CD4-positive, alpha-beta T cell treated with Interleukin-21 for 1 hour (primary cell): ENCODE measurements at places on chromosomes 6 and 20.

DNA sequence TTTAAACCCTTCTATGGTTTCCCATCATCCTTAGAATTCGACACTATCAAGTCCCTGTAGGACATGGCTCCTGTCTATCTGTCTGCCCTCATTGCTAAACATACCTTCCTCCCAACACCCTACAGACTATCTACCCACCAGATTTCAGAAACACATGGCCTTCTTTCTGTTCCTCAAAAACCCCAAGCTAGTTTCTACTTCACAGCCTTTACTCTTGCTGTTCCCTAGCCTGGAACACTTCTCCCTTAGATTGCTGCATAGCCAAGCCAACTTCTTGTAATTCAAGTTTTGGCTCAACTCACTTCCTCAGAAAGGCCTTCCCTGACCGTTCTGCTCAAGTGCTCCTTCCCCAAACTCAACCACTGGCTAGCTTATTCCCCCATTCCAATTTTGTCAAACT, 156.2 kb downstream of the BTBD9 start:
- peak; percentile 1 for DNase-seq

GRCh38 chr6:159007510-159007909, 7.5 kb upstream of the RSPH3 start:
- no peak for DNase-seq

DNA sequence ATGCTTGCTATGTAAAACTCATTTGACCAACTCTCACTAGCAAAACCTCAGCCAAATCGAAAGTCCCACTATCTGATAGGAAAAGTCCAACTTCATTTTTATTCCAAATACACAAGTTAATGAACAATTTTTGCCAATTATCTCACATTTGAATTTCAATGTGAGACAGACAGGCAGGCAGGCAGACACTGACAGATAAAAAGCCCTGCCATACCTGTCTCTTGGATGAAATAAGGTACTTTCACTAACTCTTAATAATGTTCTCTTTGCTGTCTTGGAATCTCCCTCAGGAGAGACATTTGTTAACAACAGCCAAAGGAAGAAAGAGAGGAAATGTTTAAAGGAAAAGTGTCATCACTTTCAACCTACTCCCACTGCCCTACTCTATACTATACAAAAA, 82.0 kb downstream of the RNGTT start:
- DNase-seq: no peak

GRCh38 chr20:21175433-21175832, 49.6 kb downstream of the KIZ start:
- peak; percentile 6 for DNase-seq

- DNase-seq: no peak
Measured at GRCh38 chr6:30507849-30508827, 18.8 kb downstream of the HLA-E start.

DNA sequence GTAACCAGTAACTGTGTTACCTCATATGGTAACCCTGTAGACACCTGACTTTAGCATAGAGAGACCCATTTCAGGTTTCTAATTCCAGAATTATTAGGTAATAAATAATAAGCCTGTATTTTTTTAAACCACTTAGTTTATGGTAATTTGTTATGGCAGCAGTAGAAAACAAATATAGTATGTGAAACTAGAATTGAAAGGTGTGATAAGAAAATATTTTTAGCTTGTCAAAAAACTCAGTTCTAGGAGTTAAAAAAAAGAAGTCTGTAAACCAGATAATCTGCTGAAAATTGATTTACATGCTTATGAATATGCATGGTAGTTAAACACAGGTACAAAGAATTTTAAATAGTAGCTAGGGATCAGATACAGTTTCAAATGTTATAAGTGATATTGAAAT, 695.0 kb upstream of the GJE1 start:
- DNase-seq: no peak

DNA sequence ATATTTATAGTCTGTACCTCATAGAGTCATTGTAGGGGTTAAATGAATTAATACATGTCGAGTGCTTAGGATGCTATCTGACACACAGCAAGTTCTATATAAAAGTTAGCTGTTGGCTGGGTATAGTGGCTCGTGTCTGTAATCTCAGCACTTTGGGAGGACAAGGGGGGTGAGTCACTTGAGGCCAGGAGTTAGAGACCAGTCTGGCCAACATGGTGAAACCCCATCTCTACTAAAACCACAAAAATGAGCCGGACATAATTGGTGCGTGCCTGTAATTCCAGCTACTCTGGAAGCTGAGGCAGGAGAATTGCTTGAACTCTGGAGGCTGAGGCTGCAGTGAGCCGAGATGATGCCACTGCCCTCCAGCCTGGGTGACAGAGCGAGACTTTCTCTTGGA, 222.9 kb downstream of the UBE3D start:
- DNase-seq: no peak

- DNase-seq: no peak
Measured at GRCh38 chr20:25050082-25050481, 7.9 kb downstream of the ACSS1 start.

DNA sequence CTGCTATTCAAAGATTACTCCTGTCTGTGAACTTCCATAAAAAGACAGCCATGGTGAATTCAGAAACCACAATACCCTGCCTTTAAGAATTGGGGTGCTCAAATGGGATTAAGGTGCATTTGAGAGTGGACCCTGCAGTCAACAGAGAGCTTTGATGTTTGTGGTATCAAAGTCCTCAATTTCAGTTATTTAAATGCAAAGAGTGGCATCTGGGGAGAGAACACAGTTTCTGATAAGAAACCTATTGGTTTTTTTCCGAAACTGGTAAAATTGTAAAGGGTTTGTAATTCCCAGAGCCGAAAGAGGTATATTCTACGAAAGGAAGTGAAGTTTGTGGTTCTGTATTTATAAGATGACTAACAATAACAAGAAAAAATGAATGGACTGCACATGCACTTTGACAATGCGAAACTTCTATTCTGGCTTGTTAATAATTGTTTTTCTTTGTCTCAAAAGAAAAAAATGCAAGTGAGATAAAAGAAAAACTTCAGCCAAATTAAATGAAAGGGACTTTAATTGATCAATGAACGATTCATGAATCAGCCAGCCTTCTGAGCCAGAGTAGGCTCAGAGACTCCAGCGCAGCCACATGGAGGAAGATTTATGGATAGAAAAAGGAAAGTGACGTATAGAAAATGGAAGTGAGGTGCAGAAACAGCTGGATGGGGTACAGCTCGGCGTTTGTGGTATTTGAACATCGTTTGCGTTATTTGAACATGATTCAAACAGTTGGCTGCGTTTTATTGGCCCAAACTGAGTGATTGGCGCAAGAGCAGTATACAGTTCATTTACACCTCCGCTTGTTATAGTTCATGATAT, 70.5 kb upstream of the DUSP22 start:
- no peak for DNase-seq

GRCh38 chr20:1177680-1178079, 7.1 kb downstream of the TMEM74B start:
- no peak for DNase-seq

DNA sequence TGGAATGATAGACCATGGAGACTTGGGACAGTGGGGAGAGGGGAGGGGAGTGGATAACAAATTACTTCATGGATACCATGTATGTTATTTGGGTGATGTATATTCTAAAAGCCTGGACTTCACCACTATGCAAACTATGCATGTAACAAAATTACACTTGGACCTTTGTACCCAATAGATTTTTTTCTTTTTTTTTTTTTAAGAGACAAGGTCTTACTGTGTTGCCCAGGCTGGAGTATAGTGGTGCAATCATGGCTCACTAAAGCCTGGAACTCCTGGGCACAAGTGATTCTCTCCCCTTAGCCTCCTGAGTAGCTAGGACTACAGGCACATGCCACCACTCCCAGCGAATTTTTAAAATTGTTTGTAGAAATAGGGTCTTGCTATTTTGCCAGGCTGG, 45.3 kb downstream of the RIPOR2 start:
- DNase-seq: no peak

- no peak for DNase-seq
Measured at GRCh38 chr6:37783025-37783855, 36.3 kb upstream of the ZFAND3 start.

- no peak for DNase-seq
Measured at GRCh38 chr6:154543628-154544027, 33.1 kb upstream of the CNKSR3 start.

DNA sequence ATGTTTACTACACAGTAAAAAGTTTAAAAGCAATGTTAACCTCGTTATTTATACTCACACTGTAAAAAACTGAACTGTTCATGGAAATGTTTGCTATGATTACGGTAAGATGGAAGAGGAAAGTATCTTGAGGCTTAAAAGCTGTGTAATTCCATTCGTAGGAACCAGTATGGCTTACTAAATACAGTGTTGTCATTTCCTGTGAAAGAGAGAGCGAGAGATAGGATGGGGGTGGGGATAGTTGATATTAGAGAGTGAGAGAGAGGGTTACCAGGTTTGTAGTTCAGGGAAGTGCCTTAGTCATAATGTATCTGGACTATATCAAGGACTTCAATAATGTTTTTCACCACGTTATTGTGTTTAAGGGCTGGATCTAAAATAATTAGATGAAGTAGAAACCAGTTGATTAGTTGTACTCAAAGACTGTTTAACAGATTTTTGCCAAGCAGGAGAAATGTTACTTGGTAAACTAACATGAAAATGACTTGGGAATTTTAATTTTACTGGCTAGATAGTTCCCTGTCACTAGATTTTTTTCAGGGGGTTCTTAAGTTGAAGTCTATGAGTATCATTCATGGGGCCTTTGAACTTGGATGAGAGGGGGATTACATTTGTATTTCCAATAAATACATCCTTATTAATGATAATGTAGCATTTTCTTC, 30.4 kb downstream of the AFDN start:
- DNase-seq: peak; percentile 4

GRCh38 chr20:41072190-41072863, 43.7 kb downstream of the TOP1 start:
- DNase-seq: no peak

DNA sequence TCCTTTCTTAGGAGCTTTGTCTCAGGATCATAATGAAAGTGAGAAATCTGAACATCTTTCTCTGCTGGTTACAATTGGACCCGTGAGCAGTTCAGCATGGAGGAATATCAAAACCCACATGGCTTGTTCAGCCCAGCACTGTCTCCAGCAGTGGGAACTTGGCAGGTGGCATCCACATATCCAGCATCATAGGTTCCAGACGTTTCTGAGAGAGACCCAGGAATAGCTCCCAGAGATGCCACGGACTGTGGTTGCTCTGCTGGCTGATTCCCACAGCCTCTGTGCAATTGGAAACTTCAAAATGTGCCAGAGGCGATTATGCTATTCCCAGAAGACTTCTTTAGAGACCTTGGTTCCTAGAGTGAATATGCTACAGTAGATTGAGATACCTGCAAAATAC, 76.4 kb downstream of the PHACTR2 start:
- DNase-seq: no peak

- DNase-seq: no peak
Measured at GRCh38 chr6:75374961-75375400, 90.4 kb upstream of the TMEM30A start.

- DNase-seq: peak; percentile 26
Measured at GRCh38 chr20:44092551-44093248, 94.3 kb downstream of the JPH2 start.

DNA sequence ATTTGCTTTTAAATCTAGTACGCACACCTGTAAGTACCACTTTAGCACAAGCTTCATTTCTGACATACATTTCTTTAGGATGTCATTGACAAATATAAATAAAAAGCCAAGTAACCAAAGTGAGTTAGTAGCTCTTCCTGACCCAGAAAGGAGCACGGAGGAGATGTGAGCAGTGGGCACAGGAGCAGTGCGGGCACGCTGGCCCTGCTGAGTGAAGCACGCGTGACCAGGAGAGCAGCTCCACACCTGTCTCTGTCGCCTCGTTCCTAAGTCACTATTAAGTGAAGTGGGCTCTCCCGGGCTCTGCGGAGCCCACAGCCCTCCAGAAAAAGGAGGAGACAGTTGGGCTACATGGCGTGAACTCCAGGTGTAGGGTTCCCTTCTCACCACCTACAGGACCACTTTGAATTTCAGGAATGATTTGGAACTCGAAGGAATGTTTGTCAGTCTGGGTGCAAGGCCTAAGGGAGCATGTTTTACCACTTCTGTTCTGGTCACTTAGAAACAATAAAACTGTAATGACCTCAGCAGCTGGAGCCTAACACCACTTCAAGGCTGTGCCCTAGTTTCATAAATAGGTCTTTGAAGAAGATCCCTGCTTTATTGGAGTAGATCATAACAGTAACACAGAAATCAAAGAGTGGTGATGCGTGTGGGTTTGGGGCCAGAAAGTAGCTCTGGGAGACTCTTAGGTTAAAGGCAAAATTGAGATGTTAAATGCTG, 95.9 kb downstream of the FAM120B start:
- no peak for DNase-seq

GRCh38 chr6:30841644-30842504, 42.4 kb upstream of the DDR1 start:
- DNase-seq: no peak

DNA sequence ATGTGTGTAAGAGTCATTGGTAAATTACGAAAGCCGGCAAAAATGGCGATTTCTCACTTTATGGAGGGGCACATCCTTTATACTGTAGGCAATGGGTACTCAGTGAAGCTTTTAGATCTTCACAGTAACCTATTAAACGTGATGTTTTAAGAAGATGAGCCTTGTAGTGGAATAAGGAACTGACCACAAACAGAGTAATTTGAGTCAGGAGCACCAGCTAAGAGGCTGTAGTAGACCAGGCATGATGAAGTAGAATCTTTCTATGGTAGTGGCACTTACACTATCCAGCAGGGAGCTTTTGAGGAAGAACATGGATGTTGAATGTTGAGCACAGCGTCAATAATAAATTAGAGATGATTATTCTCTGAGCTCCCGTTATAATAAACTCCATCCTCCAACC, 65.9 kb downstream of the HIVEP2 start:
- no peak for DNase-seq

DNA sequence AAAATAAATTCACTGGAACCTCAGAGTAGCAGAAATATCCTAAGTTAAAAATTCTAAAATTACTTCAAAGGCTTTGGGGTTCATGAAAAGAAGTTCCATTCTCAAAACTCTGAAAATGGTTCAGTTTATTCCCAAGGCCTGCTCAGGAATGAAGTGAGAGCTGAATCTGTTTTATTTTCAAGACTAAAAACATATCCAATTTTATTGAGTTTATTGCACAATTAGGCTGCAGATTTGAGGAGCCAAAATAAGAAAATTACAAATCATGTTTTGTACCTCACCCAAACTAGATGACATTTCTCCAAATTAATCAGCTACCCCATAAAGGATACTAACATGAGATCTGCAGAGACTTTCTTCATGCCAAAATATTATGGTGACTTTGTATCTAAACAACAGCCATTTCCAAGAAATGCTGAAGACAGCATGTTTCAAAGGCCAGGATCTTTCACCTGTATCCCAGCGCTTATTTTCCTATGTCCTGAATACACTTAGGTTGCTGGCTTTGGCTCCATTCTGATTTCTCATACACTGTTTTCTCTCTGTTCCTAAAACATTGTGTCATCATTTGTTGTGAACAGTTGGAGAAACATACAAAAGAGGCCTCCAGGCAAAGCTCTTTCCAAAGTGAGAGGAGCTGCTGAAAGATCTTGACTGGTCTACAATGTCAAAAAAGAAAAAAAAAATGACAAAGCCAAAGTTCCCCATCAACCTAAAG, 85.7 kb upstream of the F13A1 start:
- no peak for DNase-seq

- no peak for DNase-seq
Measured at GRCh38 chr6:39087197-39087596, 27.8 kb downstream of the SAYSD1 start.

- DNase-seq: no peak
Measured at GRCh38 chr6:63537959-63538300, 34.4 kb upstream of the LOC128125822 start.
